ENCODE measurements at places on chromosomes 5 and 9.

DNA sequence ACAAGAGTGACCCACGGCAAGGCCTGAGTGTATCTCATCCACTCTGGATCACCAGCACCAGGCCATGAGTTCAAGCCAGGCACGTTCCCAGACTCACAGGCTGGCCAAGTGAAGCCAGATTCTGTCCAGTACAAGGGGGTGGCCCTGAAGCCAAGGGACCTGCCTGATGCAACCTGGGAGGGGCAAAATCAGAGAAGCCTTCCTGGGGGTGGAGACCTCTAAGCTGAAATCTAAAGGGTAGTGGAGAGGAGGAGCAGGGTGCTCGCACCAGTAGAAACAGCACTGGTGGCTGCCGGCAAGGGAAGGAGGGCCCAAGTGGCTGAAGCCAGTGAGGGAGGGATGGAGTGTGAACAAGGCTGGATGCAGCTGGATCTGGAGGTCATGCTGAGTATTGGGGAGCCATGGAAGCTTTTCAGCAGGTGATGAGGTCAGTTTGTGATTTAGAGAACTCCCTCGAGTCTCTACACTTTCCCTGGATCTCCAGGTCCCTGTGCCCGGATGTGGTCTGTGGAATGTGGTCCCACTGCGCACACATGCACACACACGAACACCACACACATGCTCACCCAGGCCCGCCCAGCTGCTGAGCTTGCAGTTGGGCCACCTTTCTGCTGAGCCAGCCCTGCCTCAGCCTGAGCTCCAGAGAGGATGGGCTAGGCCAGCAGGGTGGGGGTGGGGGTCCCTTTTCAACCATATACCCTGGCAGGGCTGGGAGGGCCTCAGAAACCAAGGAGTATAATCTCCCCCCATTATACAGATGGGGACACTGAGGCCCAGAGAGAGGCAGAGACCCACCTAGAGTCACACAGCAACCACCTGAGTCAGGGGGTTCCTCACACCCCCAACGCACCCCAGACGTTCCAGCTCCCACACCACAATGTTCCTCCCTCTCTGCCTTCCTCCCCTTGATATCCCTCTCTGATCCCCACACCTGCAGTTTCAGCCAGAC lies 1.6 kb downstream of the PIP5KL1 start:
- no peak for DNase-seq

DNA sequence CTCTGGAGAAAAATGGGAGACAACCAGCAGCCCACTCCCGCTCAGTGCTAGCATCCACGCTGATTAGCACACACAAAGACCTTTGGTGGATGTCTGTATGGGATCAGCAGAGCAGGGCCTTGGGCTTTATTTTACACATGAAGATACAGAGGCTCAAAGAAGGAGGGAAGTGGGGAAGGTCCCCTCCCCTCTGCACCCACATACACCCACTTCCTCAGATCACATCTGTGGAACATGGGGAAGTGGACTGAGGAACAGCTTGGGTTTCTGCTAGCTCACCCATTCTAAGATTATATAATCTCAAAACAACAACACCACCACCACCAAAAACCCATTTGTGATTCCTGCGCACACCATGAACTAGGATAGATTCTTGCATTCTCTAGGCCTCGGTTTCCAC lies 14.0 kb downstream of the GGTA1 start:
- no peak for DNase-seq

DNA sequence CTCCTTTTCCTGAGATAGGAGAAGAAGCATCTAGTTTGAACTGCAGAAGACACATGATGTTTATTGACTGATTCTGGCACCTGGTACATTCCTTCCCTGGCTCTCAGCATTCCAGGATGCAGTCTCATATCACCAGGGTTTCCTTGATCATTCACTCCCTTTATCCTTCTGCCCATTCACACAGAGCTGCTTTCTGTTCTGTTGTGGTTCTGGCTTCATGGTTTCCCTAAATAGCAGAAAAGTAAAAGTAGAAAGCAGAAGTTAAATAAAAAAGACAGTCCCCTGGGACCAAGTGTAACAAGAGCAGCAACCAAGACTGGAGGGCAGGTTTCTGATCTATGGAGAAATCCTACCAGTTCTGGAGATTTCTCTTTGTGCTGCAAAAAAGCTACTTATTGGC lies 3.2 kb downstream of the IFNA8 start:
- no peak for DNase-seq

GRCh38 chr5:34529581-34530331 lies 126.4 kb upstream of the RAI14 start:
- DNase-seq, result no peak

- DNase-seq, result no peak
These were observed 49.9 kb downstream of the SHB start for GRCh38 chr9:38018958-38019602.

GRCh38 chr5:29077451-29077850 lies 2039.1 kb upstream of the CDH9 start:
- DNase-seq, result no peak

GRCh38 chr9:94650949-94651348 lies 11.6 kb upstream of the FBP1 start:
- no peak for DNase-seq

DNA sequence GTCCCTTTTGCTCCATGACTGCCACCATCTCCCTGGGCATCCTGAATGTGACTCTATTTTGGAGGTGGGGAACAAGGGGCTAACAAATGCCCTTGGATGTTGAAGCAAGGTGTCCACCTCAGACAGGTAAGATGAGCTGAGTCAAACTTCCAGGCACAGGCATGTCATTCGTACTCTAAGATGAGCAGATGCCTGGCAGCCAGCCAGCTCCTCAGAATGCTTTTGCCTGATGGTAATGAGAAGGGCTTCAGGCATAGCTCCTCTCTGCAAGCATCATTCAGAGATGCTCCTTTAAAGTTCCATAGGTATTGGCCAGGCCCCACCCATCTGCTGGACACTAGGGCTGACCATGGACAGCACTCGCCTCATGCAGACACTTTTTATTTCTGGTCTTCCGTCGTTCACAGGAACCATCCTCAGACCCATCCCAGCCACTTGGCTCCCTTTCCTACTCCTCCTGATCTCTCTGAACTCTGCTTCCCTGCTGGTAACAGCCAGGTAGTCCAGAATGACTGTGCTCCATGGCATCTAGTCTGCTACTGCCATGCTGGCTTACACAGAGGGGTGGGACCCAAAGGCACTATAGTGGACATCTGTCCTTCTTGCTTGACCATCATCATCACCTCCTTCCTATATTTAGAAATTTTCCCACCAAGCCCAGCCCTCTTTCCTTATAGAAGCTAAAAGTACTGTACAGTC lies 118.8 kb downstream of the GLIS3 start:
- no peak for DNase-seq

GRCh38 chr9:36906492-36906891 lies 127.6 kb downstream of the PAX5 start:
- DNase-seq, result no peak

DNA sequence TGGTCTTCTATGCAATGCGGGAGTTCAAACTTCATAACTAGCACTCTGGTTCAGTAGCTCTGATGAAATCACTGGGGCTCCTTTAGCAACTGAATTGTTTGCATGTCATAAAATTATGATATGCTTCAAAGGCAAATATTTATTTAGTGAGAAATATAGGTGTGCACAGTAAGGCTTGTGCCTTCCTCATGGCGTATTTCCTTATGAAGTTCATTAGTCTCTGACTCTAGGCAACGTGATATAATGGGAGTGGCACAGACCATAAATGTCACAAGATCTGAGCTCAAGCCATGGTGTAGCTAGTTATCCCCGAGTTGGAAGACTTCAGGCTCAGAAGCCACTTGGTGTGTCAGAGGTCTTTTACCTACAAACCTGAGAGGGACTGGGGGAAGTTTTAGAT lies 35.5 kb downstream of the PIP5K1B start:
- no peak for DNase-seq

DNA sequence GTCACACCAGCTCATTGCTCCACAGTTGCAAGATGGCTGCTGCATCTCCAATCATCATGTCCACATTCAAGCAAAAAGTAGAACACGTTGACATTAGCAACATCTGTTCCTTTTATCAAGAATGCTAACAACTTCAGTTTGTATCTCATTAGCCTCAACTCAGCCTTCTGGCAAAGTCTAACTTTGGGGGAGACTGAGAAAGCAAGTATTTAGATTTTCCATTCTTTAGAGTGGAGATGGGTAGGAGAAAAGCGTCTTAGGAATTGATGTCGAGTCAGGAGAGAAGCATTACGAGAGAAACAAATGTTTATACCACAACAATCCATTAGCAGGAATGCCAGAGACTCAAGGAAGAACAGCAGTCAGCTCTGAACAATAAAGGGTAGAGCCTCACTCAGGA lies 446.3 kb downstream of the ENC1 start:
- DNase-seq, result no peak

DNA sequence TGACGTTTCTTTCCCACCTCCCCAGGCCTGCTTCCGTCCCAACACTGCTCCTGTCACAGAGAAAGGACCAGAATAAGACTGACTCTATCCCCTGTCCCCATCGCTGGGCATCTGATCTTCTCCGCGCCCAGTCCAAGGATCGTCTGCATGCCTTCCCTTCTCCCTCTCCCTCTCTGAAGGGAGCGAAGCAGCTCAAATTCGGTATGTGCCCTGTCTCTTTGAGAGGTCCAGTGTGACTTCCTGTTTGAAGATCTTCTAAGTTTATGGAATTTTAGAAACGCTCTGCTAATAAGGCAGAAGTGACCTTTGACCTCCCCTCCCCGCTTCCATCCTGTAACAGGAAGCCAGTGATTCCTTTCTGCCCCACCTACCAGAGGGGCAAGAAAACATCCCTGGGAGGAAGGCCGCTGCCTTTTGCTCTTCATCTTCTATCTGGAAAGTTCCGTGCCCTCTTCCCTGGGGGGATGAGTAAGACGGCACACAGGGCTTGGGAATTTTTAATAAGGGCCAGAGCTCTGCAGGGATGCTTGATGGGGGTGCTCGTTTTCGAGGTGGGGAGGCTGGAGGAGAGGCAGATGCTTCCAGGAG lies 40.7 kb upstream of the RNU6ATAC start:
- no peak for DNase-seq

GRCh38 chr9:112809351-112809848 lies 58.8 kb downstream of the SNX30 start:
- DNase-seq, result no peak

GRCh38 chr9:131960311-131960710 lies 119.4 kb downstream of the MED27 start:
- no peak for DNase-seq

GRCh38 chr5:144406442-144406841 lies 235.8 kb downstream of the KCTD16 start:
- no peak for DNase-seq

- no peak for DNase-seq
These were observed 466.1 kb downstream of the TLR4 start for GRCh38 chr9:118170032-118170955.

- no peak for DNase-seq
These were observed 562.6 kb downstream of the CAAP1 start for GRCh38 chr9:26329974-26330373.

- no peak for DNase-seq
These were observed 11.4 kb downstream of the AIF1L start for GRCh38 chr9:131107760-131108159.

DNA sequence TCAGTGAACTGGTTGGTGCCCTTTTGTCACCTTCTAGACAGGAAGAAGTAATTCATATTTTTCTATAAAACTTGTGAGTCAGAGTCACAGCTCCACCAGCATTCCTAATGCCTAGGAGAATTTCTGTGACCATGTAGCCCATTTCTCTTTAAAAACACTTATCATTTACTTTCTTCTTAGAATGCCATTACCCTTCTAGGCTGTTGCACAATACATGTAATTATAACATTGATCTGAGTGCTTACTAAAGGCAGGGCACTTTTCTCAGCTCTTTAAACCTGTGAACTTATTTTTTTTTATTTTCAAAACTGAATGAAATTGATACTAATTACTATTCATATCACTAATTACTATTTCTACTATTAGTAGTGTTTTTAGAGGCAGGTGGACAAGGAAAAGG lies 373.7 kb downstream of the TLE4 start:
- DNase-seq, result no peak

- DNase-seq, result no peak
These were observed 196.8 kb downstream of the PRDM9 start for GRCh38 chr5:23703940-23704855.

GRCh38 chr9:129027685-129028191 lies 393 bp downstream of the SH3GLB2 start:
- DNase-seq, result peak; percentile 35

GRCh38 chr9:38662763-38663593 lies 42.6 kb upstream of the ANKRD18A start:
- no peak for DNase-seq

- no peak for DNase-seq
These were observed 58.4 kb upstream of the TRIM32 start for GRCh38 chr9:116628716-116629115.

GRCh38 chr5:81965524-81965923 lies 6.3 kb upstream of the ATG10 start:
- no peak for DNase-seq

- no peak for DNase-seq
These were observed 218.2 kb upstream of the NUDT12 start for GRCh38 chr5:103780794-103781193.

DNA sequence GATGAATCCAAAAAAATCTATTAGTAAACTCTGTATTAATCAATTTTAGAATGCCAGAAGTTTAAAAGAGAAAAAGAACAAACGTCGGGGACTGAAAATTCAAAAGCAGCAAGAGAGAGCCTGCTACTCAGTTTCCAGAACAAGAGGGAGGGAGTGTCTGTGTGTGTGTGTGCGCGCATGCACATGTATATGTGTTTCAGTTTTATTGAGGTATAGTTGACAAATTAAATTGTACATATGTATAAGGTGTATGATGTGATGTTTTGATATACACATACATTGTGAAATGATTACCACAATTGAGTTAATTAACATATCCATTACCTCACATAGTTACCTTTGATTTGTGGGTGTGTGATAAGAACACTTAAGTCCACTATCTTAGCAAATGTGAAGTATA lies 27.6 kb upstream of the GRAMD2B start:
- no peak for DNase-seq

DNA sequence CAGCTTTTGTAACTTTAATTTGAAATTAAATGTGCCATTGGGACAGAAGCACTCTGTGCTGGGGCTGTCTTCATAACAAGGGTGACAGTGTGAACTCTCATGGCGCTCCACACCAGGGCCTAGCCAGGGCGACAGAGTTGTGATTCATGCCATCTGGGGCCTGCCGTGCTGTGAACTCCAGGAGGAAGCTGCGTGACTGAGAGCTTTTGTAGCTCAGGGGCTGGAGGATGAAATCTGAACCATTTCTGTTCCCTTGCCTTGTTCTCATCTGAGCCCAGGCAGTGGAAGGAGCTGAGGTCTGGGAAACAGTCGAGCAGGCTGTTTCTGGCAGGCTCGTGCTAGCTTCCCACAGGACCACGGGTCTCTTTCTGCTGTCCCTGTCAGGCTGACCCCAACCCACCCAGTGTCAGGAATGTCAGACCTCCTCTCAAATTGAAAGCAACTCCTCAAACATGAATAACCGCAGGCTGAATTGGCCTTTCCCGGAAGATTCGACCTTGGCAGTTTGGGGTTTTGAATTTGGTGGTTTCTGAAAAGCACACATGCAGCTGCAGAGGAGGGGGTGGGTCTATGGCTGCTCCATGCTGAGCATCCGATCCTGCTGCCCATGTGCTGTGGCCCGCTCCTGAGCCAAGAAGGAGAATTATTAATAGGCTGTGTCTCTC lies 69.2 kb upstream of the RPS23 start:
- DNase-seq, result no peak
